Endothelial cell (in vitro differentiated cells): ENCODE measurements at places on chromosomes 6 and 20. TPM values are rescaled to one million over a fixed set of nuclear protein-coding genes. Genes with fewer than 3 reads are reported as not detected.
A peak's percentile ranks its signal among the peaks of the same experiment; 100 is the strongest.

GRCh38 chr6:27608916-27609883 is 136.3 kb upstream of the ZNF184 start:
- peaks cover 7% of the 10 kb centered on the region for H3K27me3 ChIP-seq
- peaks cover 7% of the 10 kb centered on the region for H3K4me1 ChIP-seq
- no peak overlapping the region for H3K27ac ChIP-seq
- no peak overlapping the region for H3K4me3 ChIP-seq

- H3K27me3 ChIP-seq = peaks cover 2% of the 10 kb centered on the region
- no peaks in the 10 kb centered on the region for H3K36me3 ChIP-seq
- no peak overlapping the region for H3K27ac ChIP-seq
- no peak for DNase-seq
These were observed 125.3 kb downstream of the ATXN1 start for GRCh38 chr6:16635810-16636602.

The CCDC170 gene
- total RNA-seq = 0.31 TPM

DNA sequence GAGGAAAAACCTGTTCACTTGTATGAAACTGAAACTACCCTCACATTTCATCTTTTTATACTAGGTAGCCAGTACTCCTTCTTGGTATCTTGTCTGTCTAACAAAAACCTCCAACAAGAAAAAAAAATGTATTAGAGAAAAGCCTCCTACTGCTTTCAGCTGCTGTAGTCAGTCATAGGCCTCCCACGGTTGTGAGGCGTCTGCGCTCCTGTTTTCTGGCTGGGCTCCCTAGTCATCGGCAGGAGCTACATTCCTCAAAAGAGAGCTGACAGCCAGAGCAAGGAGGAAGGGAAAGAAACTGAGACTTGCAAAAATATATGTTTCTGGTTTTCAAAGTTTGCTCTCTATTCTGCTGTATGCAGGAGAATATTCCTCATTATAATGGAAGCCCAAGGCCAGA is 517.0 kb downstream of the LMBRD1 start:
- no peaks in the 10 kb centered on the region for H3K4me1 ChIP-seq
- no peaks in the 10 kb centered on the region for H3K27me3 ChIP-seq

DNA sequence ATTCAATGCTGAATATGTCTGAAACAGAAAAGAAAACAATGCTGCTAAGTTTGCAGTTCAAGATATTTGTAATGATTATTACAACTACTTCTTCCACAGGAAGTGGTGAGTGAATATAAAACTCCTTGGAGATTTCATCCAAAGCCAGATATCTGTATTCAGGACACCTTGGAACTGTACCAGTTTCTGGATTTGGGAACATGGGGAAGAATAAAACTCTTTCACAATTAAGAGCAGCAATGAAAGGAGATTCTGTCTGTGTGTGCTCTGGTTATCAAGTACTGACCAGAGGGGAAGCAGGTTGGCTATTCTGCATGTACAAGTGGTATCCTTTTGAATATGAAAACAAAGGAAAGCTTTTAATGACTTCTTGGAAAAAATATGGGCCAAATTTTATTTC is 21.1 kb downstream of the ELOVL2 start:
- DNase-seq = no peak
- H3K36me3 ChIP-seq = no peaks in the 10 kb centered on the region
- H3K27me3 ChIP-seq = no peaks in the 10 kb centered on the region
- H3K27ac ChIP-seq = no peak overlapping the region
- H3K4me1 ChIP-seq = peaks cover 11% of the 10 kb centered on the region

DNA sequence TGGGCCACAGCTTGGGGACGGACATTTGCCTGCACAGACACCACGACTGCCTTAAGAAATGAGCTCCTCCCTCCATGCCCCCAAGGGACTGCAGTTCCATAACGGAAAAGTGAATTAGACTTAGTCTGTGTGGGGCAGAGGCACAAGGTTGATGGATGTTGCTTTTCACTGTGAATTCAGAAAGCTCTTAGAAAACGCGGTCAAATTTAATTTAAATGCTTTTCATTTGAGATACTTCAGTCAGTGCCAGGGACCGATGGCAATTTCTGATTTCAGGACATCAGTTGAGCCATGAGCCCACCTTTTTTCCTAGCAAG is 356.4 kb downstream of the KIF16B start:
- H3K4me1 ChIP-seq = peaks cover 5% of the 10 kb centered on the region
- no peaks in the 10 kb centered on the region for H3K36me3 ChIP-seq
- no peak overlapping the region for H3K27ac ChIP-seq
- H3K4me3 ChIP-seq = no peak overlapping the region
- no peak for DNase-seq

DNA sequence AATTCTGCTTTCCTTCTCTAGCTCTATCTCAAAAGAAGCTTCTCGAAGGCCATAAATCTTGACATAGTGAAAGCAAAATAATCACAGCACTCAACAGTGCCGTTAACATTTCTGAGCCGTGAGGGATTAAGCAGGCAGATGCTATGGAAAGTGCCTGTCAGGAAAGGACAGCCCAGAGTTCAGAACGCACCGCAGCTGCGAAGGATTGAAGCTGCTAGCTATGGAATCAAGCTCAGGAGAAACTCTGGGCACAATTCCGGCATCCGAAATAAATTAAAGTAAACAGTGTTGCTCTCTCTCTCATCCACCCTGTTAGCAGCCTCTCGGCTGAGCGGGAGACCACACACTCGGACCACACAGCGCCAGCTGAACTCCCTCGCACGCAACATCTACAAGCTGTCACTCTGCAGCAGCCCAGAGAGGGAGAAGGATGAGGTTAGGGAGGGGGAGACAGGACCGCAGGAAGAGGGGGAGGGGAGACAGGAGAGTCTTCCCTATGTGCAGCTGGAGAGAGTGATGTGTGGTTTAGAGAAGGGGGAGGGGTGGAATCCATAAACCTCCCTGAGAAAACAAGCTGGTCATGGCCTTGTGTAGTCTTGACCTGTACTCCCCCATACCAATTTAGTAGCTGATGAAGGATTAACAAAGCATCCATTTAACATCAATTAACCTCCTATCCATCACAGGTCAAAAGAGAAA is 9.0 kb downstream of the EXOC2 start:
- H3K36me3 ChIP-seq = no peaks in the 10 kb centered on the region
- H3K4me1 ChIP-seq = peaks cover 27% of the 10 kb centered on the region
- H3K27me3 ChIP-seq = no peaks in the 10 kb centered on the region
- peak; percentile 33 for DNase-seq

The RSPO4 gene
- 0.95 TPM for total RNA-seq
